ENCODE measurements at places on chromosomes 7 and 10.
A peak's percentile ranks its signal among the peaks of the same experiment; 100 is the strongest.

DNA sequence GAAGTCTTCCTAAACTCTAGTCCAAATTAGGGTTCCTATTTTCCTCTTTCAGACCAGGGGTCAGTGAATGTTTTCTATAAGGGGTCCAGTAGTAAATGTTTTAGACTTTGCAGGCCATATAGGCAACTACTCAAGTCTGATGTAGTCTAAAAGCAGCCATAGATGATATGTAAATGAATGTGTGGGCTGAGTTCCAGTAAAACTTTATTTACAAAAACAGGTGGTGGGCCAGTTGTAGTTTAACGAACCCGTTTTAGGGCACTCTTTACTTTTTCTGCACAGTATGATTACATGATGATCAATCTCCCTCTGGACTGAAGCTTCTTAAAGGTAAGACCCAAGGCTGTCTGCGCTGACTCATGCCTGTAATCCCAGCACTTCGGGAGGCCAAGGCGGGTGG is 243.6 kb downstream of the CAMK1D start:
- no peak for DNase-seq

GRCh38 chr10:103800789-103801540 is 54.4 kb downstream of the SH3PXD2A start:
- no peak for DNase-seq

DNA sequence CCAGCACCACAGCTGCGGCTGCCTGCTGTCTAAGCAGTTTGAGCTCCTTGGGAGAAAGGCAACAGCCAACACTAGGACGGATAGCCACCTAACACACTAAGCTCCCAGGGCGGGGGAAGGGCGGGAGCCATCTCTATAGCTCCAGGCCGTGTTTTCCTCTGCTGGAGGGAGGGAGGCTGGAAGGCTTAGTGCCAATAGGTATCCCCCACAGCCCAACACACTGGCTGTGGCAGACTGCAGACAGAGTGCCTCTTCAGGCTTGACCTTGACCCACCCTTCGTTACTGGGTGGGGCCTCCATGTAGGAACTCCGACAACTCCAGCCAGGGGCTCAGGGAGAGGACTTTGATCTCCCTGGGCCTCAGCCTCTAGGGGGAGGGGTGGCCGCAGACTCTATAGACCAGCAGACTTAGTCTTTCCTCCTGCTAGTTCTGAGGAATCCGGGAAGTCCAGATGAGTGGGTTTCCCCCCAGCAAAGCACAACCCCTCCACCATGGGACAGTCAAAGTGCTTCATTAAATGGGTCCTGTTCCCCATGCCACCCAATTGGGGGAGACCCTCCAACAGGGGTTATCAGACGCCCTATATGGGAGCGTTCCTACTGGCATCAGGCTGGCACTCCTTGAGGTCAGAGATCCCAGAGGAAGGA is 314.4 kb upstream of the MKI67 start:
- DNase-seq: no peak

- DNase-seq: no peak
These were observed 4.6 kb downstream of the SLC13A4 start for GRCh38 chr7:135723411-135723810.

- no peak for DNase-seq
These were observed 40.7 kb downstream of the TACC2 start for GRCh38 chr10:122029499-122030199.

- no peak for DNase-seq
These were observed 9.0 kb downstream of the AEBP1 start for GRCh38 chr7:44112997-44113763.

GRCh38 chr10:74202356-74202755 is 51.3 kb downstream of the ADK start:
- DNase-seq: no peak

- DNase-seq: no peak
These were observed 22.0 kb upstream of the EEPD1 start for GRCh38 chr7:36131026-36131425.

GRCh38 chr7:27936047-27936767 is 196.2 kb downstream of the TAX1BP1 start:
- no peak for DNase-seq

GRCh38 chr10:34899161-34899560 is 84.1 kb upstream of the PARD3 start:
- DNase-seq: no peak

DNA sequence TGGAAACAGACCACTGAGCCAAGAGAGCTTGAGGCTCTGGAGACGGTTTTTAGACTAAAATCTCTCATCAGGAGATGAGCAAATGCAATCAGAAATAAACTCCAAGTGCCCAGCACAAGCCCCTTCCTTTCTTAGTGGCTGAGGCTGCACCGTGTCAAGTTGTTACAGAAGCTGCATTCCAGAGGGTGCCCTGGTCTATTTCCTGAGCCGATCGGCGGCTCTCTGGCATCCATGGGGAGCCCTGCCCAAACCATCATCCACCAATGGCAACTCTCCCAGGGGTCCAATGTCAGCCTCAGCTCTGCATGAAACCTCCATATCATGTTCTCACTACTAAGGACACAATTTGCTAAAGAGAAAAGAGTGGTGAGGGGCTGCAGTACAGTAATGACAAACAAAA is 89.6 kb downstream of the SVIL start:
- DNase-seq: no peak

DNA sequence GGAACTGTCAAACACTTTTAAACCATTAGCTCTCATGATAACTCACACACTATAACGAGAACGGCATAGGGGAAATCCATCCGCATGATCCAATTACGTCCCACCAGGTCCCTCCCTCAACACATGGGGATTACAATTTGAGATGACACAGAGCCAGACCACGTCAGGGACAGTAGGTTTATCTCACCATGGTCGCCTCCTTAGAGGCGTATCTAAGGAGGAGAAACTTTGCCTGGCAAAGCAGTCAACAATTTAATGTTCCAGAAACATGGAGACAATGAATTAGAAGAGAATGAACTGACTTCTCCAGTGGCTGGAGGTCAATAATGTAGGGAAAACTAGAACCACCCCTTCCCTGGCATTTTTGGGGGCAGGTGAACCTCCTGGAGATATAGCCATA is 488.4 kb upstream of the AUTS2 start:
- DNase-seq: no peak

GRCh38 chr7:50502001-50502684 is 52.0 kb upstream of the FIGNL1 start:
- DNase-seq: peak; percentile 55

- DNase-seq: no peak
These were observed 57.4 kb downstream of the CHST15 start for GRCh38 chr10:124035928-124036558.

- DNase-seq: peak; percentile 52
These were observed 1.8 kb upstream of the CCDC6 start for GRCh38 chr10:59907918-59908807.

DNA sequence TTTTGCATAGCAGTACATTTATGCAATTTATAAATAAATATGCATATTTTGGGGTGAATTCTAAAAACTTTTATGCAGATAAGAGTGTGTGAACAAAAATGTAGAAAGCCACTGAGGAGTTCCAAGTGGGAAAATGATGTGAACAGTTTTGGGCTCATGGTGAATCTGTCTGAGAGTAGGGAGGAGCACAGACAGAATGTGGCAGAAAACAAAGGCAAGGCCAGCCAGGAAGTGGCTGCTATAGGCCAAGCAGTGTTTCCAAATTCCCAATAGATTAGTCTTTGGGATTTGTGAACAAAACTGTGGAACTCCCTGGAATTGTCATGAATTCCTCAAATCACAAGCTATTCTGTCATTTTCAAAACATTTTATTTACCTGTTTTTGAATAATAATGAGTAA is 73.6 kb upstream of the AMPH start:
- DNase-seq: no peak

DNA sequence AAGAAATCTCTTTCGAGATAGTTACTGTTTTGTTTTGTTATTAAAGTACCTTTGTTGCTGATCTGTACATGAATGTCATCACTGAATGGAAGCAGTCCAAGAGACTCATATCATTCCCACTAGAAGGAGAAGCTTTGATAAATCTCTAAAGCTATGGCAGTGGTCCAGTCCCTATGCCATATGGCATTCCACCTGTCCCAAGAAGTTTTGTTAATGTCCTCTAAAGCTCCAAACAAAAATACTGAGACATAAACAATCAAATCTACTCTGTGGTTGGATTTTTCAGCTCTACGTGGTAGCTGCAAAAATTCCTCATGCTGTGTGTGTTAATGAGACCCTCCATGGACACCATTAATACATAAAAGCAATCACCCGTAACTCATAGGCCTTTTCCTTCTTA is 94.1 kb downstream of the LRRN3 start:
- no peak for DNase-seq

- DNase-seq: no peak
These were observed 5.9 kb downstream of the KCP start for GRCh38 chr7:128904381-128905197.

- DNase-seq: no peak
These were observed 386.9 kb upstream of the LRRTM3 start for GRCh38 chr10:66538908-66539307.

DNA sequence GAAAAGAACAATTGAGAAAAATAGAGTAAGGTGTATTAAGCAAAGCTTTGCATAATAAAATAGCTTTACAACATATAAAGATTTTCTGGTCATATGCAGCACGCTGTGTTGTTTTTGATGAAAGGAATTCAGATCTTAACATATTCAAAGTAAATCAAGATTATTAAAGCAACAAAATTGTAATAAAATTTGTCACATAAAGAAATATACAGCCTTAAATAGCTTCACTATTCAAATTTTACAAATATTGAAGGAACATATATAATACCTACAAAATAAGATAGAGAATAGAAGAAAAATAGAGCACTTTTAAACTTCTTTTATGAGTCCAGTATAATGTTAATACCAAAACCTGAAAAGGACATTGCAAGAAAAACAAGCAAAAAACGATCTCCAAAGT is 749.1 kb upstream of the POT1 start:
- no peak for DNase-seq

- no peak for DNase-seq
These were observed 191.7 kb upstream of the KLF6 start for GRCh38 chr10:3976718-3977117.

- no peak for DNase-seq
These were observed 23.4 kb downstream of the ELFN1 start for GRCh38 chr7:1693419-1693990.

- no peak for DNase-seq
These were observed 5.6 kb downstream of the DAGLB start for GRCh38 chr7:6442114-6442513.

- DNase-seq: no peak
These were observed 197.8 kb upstream of the CDCA7L start for GRCh38 chr7:22143491-22143890.

DNA sequence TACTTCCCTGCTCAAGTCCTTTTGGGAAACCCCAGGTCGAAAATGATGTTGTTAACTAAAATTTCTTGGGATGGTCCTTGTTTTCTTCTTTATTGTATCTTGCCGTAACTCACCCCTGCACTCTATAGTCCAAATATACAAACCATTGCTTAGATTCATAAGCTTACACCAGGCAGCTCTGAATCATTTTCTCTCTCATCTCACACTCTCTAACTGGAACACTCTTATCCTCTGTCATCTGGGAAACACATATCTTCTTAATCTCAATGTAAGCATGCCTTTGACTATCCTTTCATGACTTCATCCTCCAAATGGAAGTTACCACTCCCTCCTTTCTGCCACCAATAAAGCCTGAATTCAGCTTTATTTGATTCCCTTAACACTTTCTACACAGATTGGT is 175.8 kb upstream of the ANK3 start:
- DNase-seq: no peak

DNA sequence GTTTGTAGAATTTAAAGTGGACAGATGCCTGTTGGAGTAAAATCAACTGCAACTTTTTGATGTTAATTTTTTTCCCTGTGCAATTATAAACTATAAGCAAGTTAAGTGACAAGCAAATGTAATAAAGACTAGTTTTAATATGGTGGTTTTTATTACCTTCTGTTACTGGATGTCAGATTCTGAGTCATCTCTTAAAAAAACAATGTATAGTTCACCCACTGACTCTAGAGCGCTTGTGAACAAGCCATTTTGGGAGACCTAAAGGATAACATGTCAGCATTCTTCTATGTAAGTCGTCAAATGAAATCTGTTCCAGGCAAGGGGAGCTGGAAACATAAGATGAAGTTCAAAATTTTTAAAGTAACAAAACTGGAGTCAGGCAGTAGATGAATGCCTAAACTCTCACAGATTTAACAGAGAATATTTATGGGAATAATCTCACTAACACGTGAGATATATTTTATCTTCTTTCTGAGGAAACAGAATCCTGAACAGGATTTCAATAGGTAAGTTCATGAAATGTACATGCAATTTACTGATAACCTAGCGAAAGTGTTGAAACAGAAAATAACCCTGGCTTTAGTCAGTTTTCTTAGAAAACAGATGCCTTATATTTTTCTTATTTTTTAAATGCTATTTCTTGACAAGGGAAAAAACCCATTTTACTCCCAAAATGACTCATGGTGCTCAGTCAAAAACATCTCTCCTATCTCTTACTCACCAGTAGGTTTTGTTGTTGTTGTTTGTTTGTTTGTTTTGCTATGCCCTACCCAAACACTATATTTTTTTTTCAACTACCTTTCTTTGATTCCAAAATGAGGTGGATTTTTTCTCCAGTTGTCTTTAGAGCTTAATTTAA is 91.7 kb downstream of the SLC39A12 start:
- DNase-seq: no peak

GRCh38 chr7:15306296-15306695 is 255.5 kb downstream of the AGMO start:
- no peak for DNase-seq

DNA sequence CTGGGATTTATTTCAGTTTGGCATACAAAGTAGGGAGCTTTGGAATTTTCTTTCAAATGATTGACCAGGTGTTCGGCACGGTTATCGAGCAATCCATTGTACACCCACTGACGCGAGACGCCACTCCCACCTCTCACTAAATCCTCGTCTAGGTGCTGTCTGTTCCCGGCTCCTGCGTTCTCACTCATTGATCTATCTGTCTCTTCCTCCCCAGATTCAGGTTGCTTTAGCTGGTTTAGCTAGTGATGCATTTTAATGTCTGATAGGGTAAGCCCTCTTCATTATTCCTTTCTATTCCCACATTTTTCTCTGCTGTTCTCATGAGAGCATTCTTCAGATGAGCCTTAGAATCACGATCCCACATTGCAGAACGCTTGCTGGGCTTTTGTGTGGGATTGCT is 91.7 kb downstream of the ELFN1 start:
- DNase-seq: no peak

- no peak for DNase-seq
These were observed 5.6 kb downstream of the HTRA1 start for GRCh38 chr10:122466951-122467381.

GRCh38 chr10:89431977-89432376 is 17.6 kb downstream of the IFIT5 start:
- DNase-seq: peak; percentile 11

GRCh38 chr7:6346581-6346980 is 74.2 kb upstream of the CYTH3 start:
- no peak for DNase-seq

- peak; percentile 67 for DNase-seq
These were observed 34.4 kb downstream of the AGR3 start for GRCh38 chr7:16847381-16847860.

- no peak for DNase-seq
These were observed 226.3 kb upstream of the NPVF start for GRCh38 chr7:25454562-25455041.

- no peak for DNase-seq
These were observed 172.8 kb upstream of the IMMP2L start for GRCh38 chr7:111734954-111735660.

Measured in urinary bladder (tissue), 4 donors.